LHCN-M2 (cell line): ENCODE measurements at places on chromosomes 16 and 17. TPM values are rescaled to one million over a fixed set of nuclear protein-coding genes. Genes with fewer than 3 reads are reported as not detected.
A peak's percentile ranks its signal among the peaks of the same experiment; 100 is the strongest.

GRCh38 chr16:27764869-27765675, 215.1 kb downstream of the KATNIP start:
- DNase-seq, result peak; percentile 42

DNA sequence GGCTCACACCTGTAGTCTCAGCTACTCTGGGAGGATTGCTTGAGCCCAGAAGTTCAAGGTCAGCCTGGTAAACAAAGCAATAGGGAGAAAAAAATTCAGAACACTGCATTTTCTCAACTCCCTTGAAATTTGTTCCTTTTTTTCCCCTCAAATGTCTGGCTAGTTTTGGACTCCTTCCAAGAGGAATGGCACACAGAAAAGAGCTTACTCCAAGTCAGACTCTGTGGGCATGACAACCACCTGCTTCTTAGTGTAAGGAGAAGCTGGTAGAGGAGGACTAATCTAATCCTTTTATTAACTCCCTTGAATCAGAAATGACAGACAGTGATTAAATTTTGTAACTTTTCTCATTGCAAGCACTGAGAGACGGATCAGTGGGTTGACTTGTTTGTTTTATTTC, 27.9 kb upstream of the HYDIN start:
- peak; percentile 11 for DNase-seq

GRCh38 chr17:69870751-69871199, 204.2 kb upstream of the KCNJ16 start:
- peak; percentile 22 for DNase-seq

DNA sequence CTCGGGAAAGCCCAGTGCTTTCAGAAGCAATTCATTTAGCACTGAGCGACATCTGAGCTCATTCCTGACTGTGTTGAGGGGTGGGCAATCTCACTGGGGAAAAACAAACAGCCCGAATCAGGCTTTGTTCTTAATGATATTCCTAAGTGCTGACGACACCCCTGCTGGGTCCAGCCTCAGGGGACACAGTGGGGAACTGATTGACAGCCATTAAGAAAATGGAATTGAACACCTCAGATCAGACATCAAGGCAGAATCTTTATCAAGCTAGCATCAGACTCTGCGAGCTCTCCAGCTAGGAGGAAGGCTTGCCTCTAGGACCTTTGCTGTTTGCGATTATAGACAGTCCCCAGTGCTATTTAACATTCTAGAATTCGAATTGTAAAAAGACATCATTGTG, 22.5 kb upstream of the LYRM9 start:
- DNase-seq, result no peak

DNA sequence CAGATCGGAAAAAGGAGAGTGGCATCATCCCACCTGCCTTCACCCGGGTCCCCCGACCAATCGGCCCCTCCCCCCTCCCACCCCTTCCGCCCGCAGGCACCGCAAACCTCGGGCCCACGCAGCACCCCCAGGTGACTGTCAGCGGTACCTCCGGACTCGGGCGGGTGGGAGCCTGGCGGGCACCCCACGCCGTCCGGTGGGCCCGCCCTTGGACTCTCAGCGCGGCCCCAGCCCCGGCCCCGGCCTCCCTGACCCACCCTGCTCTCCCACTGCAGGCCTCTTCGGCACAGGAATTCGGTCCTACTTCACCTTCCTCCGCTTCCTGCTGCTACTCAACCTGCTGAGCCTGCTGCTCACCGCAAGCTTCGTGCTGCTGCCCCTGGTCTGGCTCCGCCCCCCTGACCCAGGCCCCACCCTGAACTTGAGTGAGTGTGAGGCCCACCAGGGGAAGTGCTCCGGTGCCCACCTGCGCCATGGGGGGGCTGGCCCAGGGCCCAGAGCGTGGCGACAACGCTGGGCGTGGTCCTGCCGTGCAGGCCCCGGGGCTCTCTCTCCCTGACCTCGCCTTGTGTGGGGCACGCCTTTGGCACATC, 1.6 kb downstream of the TMC8 start:
- no peak for DNase-seq

DNA sequence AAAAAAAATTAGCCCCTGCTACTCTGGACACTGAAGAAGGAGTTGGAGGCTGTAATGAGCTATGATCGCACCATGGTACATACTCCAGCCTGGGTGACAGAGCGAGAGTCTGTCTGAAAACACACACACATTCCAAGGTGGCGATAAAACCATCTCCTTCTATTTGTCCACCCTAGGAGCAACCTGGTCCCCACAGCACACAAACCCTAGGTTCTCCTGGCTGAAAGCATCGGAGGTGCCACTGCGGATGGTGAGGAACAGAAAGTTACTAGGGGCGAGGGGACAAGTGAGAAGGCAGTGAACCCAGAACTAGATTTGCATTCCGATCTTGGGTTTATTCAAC, 1.4 kb upstream of the ECI1 start:
- no peak for DNase-seq

GRCh38 chr17:78734793-78735641, 47.1 kb downstream of the CYTH1 start:
- no peak for DNase-seq

DNA sequence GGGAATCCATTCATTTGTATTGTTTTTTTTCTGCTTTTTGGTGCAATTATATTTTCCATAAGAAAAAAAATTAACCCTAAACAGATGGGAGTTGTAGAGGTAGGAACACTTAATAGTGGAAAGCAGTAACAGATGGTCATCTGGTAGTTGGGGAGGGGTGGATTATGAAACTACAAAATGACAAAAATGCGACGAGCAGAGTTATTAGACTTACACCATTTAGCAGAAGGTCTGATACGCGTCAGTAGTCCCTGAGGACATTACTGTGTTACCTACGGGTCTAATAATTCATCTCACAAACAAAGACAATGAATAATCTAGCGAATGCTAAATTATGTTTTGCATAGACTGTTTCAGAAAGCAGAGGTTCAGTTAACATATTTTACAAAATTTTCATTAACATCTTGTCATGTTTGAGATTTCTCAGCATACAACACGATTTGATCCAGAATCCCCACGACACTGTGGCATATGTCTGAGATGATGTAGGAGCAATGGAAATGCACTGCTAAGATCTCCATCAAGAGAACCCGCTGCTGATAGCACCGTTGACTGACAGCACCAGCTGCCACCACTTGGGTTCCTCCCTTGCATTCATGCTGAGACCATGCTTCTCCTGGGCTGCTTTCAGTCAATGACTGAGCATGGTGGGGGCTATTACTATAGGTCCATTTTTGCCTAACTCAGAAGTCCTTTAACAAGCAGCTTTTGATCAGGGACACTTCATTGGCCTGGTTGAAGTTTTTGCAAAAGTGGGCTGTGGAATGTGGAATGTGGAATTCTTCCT, 182.2 kb upstream of the CPHXL start:
- DNase-seq, result peak; percentile 78

DNA sequence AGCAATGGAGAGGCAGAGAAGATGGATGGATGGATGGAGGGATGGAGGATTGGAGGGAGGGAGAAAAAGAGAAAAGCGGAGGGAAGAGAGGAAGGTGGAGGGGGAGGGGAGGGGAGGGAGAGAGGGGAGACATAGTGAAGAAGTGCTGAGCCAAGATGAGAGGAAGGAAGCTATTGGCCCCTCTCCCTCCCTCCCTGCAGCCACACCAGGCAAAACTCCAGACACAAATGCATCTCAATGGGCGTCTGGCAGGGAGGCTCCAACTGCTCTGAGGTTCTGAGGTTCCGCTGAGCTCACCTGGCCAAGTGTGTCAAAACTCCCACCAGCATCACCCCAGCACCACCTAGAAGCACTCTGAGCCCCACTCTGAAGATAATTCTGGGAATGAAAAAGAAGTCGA, 26.9 kb upstream of the PHB1 start:
- no peak for DNase-seq

GRCh38 chr17:38427160-38427949, 909 bp upstream of the ARHGAP23 start:
- DNase-seq, result no peak

DNA sequence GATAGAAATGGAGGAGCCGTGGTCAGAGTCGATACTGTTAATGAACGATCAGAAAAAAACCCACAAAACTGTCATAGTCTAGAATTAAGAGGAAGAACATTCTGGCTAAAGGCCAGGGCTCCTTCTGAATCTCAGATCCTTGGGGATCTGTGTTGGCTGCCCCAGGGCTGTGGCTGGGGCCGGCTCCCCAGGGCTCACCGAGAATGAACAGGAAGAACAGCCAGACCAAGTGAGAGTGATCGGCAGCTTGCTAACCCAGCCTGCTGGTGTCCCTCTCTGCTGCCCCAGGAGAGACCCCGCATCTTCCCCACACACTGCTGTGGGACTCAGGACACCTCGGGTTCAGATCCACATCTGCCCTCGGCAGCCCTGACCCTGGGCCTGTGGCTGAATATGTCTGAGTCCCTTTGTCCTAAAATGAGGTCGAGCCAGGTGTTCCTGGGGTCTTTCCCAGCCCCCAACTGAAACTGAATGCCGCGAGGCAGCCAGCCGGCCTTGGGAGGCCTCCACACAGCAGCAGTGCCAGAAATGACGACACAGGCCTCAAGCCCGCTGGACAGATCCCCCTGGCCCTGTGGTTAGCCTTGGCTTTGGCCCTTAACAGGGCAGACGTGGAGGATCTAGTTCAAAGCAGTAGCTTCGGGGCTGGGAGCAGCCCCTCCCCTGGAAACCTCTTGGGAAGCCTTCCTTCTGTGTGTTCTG, 23.9 kb upstream of the CLEC18A start:
- DNase-seq, result no peak

DNA sequence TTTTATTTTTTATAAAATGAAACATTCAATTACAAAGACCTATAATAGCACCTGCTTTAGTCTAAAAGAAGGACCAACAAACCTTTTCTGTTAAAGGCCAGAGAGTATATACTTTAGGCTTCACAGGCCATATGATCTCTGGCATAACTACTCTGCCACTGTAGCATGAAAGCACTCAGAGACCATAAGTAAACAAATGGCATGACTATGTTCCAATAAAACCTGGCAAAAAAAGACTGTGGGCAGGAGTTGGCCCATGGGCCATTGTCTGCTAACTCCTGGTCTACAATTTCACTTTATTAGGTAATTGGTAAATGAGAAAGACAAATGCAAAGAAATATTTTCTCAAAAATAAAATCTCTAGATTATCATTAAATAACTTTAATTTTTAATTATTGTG, 14.9 kb downstream of the CEP112 start:
- DNase-seq, result no peak

DNA sequence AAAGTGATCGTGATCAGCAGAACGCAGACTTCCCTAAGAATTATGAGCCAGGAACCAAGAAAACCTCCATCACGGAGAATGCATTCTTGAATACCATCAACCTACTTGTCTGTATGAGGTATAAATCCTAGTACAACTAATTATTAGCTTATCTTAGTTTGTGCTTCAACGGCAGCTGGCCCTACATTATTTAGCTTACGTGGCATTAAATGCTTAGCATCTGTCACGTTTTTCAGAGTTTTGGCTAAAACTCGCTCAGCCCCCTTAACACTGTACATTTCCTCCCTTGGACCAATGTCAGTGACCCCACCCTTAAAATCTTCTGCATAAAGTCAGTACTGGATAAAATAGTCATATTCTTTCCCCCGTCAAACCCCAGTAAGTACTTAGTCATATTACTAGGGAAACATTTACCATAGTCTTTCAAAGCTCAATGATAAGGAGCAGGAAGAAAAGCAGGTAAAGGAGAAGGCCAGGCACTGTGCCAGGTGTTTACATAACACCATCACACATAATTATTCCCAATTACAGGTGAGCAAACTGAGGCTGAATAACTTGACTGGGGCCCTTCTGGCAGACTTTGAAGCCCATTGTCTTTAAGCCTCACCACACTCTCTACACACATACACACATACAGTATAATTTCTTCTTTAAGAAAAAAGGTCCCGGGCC, 16.6 kb upstream of the TXNDC11 start:
- DNase-seq, result no peak

DNA sequence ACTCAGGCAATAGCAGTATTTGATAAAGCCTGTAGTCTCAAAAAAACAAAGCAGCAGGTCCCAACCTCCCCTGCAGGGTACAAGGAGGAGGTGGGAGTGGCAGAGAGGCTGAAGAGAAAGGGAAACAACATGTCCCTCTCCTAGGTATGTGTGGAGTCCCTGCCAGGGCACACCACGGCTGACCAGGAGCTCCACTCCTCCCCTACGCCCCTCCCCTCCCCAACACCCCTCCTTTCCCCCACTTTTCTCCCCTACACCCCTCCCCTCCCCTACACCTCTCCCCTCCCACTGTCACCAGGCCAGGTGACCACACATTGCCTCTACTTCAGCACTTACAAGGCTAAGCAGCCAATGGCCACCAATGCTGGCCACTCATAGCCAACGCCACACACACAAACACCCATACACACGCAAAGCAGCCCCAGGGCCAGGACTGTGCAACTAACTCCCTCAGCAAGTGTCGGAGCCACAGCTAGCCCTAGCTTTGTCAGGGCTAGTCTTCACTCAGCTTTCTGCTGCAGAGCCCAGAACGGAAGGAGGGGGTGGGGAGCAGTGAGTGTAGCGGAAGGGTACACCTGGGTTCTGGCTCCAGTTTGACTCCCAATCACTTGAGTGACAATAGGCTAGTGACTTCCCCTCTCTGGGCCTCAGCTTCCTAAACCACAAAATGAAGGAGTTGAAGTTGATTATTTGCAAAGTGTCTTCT, 8.2 kb downstream of the CAVIN1 start:
- no peak for DNase-seq

GRCh38 chr17:49932901-49933300, 36.1 kb upstream of the DLX4 start:
- DNase-seq, result no peak

DNA sequence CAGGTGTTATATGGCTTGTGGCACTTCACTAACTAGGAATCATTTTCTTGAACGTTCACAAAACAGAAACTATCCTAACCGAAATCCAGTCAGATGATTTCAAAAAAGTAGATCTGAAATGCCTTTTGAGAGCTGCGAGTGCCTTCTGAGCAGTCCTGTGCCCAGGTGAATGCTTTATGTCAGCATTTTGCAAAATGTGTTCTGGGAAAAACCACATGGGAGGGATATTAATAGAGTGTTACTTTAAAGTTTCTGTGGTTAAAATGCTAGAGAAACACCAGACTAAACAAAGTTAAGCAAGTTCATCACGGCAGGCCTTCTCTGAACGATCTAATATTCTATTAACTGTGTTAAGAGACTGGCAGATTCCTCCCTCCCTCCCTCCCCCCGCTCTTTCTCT, 15.8 kb upstream of the RGS9 start:
- DNase-seq, result no peak

DNA sequence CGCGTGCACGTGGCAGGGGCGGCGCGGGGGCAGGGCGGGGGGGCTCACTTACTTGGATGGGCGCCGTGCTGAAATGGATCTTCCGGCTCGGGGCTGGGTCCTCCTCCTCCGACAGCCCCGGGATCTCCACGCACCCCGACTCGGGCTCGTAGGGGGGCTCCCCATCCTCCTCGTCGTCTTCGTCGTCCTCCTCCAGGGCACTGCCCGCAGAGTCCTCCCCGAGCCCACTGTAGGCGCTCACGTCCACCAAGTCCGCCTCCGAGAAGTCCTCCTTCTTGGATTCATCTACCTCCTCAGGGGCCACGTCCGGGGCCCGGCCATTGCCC, 1.4 kb downstream of the PPP1R9B start:
- DNase-seq, result no peak

- peak; percentile 36 for DNase-seq
These were observed 35.5 kb downstream of the UBN1 start for GRCh38 chr16:4882633-4883285.

The NOMO2 gene
- total RNA-seq, result 105 and 111 TPM in 2 replicates

The NXPH3 gene
- 0.06 and 0.19 TPM in 2 replicates for total RNA-seq
